ENCODE measurements at places on chromosomes 7 and 10.

DNA sequence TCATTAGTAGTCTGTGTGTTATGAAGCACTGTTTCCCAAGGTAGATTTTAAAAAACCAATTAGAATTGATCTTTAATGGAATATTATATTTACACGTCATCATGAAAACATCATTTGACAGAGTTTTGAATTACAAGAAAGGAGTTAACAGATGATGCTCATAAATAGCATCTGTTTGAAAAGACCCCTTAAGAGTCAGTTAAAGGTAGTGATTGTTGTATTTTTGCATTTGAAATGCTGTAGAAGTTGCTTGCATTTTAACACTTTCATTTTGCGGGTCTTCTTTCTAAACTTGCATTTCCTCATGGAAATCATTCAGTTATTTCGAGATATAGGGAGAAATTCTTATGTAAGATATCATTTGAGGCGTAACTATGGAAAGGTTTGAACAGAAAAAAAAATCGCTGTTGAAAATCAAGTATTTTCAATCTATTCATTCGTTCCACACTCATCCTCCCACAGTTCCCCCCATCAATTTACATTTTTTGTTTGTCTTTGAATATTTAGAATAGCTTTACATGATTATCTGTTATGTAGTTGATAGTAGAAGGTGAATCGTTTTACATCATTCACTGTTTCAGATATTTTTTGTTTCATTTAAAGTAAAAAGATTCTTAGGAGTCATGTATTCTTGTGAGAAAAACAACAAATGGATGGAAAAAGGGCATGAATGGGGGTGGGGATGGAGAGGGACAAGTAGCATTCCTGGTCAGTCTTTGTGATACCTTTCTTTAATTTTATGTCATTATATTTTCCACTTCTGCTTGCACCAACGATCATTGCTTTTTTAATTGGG is 3.0 kb upstream of the SKIDA1 start:
- DNase-seq, result peak; percentile 77

DNA sequence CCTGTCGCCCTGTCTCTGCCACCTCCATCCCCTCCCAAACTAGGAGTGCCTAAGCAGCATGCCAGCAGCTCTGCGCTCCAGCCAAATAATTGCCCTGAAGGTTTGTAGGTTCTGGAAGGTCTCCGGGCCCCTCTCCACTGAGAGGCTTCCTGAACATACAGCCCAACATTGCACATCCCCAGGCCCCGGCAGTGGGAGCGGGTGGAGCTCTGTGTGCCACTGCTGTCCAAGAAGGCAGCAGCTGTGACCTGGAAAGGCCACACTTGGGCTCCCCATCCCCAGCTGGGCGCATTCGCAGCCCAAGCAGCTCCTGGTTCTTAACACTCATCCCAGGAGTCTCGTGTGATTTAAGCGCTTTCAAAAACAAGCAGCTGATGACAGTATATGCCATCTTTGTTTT is 95.7 kb downstream of the COL13A1 start:
- DNase-seq, result no peak

- DNase-seq, result no peak
Measured at GRCh38 chr10:94299417-94299816, 63.3 kb downstream of the NOC3L start.

- DNase-seq, result no peak
Measured at GRCh38 chr7:35446091-35446490, 192.2 kb upstream of the TBX20 start.

- DNase-seq, result peak; percentile 2
Measured at GRCh38 chr10:78599122-78599853, 469.5 kb upstream of the ZMIZ1 start.

GRCh38 chr10:69503896-69504265 is 52.6 kb downstream of the TSPAN15 start:
- no peak for DNase-seq

- no peak for DNase-seq
Measured at GRCh38 chr7:117941138-117941810, 68.0 kb upstream of the CTTNBP2 start.

- DNase-seq, result no peak
Measured at GRCh38 chr10:104643303-104643663, 2.2 kb downstream of the SORCS3 start.

DNA sequence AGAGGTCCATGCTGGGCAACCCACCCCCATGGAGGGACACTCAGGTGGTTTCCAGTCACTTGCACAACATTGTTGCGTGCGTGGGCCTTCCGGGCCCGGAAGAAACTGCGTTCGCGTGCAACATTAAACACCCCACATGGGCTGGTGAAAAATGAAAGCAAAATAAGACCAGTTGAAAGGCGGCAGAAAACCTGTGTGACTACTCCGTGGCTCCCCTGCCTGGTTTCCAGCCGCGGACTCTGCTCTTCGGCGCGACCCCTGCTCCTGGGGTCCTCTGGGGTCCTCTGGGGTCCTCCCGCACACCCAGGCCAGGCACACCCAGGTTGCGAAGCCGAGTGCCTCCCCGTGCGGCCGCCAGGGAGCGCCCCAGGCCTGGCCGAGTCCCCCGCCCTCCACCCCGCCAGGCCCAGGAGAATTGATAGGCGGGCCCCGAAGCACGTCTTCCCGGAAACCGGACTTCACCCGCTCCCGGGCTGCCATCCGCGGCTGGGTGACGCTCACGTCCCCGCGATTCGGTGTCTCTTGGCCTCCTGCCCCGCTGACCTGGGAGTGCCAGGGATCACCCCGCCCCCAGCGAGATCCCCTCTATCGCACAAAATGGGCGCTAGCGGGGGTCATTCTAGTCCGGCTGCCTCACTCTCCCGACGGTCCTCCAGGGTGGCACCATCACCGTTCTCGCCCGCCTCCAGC is 1.9 kb upstream of the SH2D4B start:
- peak; percentile 57 for DNase-seq

DNA sequence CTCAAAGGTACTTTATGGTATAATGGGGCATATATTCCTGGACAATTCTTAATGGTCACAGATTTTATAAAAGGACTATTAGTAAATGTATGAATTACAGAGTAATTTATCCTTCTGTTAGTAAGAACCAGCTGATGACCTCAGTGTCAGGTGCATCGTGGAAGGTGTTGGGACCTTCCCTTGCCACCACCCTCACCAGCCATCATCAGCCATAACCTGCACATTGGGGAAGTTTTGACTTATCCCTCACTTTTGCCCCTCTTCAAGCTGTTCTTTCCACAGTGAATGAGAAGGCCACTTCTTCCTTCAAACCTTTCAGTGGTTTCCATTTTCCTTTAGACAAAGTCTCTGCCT is 52.2 kb downstream of the FIGNL1 start:
- DNase-seq, result no peak

- no peak for DNase-seq
Measured at GRCh38 chr7:29167721-29168120, 21.4 kb upstream of the CPVL start.

GRCh38 chr10:98316661-98317060 is 48.7 kb upstream of the LOXL4 start:
- DNase-seq, result no peak

- peak; percentile 69 for DNase-seq
Measured at GRCh38 chr7:77685233-77685632, 11.0 kb upstream of the RSBN1L start.

GRCh38 chr7:135390829-135391228 is 119.1 kb downstream of the CNOT4 start:
- DNase-seq, result peak; percentile 72

GRCh38 chr10:118918116-118918515 is 111.4 kb upstream of the NANOS1 start:
- DNase-seq, result no peak

GRCh38 chr7:91634485-91635177 is 245.9 kb downstream of the MTERF1 start:
- peak; percentile 99 for DNase-seq

DNA sequence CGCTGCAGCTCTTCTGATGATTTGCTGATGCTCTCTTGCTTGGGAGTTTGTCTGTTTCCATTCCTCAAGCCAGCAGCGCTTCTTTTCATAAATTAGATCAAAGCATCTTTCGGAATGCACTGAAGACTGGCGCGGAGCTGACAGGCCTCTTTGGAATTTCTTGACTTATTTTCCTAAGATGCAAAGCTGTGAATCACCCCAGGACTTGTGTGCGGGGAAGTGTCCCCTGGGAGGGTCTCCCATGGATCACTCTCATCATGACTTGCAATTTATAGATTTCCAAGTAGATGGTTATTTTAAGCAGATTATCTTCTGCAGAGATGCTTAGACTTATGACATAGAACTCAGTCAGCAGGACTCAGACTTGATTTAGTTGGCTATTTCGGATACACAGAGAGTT is 467.2 kb downstream of the TCERG1L start:
- no peak for DNase-seq

GRCh38 chr7:26155531-26156375 is 3.8 kb downstream of the NFE2L3 start:
- DNase-seq, result no peak

DNA sequence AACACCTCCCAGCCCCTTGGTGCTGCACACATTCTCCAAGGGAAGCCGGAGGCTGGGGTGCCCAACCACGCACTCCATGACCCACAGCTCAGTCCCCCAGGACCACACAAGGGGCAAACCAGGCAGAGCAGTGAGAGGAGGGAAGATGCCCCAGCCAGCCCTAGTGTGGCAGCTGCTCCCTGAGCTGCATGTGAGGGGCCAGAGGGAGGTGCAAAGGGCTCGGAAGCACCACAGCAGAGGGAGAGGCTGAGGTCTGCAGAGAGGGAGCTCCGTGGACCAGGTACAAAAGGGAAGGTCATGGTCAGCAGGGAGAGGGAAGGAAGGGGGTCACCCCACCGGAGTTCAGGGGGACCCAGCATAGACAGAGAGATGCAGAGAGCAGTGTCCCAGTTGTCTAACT is 1.5 kb upstream of the CALML5 start:
- no peak for DNase-seq

- no peak for DNase-seq
Measured at GRCh38 chr10:14822879-14823755, 14.7 kb downstream of the CDNF start.

- no peak for DNase-seq
Measured at GRCh38 chr7:30040938-30041337, 12.7 kb downstream of the PLEKHA8 start.

DNA sequence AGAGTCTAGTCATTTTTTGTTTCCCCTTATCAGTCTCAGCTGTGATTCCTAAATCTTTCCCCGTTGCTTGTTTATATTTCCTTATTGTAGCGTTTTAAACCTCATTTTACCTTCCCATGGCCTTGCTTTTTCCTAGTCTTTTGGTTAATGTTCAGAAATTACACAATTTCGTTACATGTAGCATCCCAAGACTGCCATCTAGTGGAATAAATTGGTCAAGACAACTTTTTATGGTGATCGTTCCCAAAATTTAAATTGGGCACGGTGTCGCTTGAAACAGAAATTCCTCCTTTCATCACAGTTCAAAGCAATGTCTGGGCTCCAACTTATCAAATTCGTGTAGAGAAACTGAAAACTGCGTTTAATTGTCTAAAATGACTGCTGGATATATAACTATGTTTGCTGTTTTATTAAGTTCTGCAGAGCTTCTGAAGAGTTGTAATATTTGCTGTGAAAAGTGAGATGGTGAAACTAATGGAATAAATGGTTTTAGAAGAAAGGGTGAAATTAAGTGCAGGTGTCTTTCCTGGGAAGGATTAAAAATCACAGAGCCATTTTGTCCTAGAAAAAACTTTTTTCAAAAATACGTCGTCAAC is 370.2 kb downstream of the PHF14 start:
- peak; percentile 83 for DNase-seq

DNA sequence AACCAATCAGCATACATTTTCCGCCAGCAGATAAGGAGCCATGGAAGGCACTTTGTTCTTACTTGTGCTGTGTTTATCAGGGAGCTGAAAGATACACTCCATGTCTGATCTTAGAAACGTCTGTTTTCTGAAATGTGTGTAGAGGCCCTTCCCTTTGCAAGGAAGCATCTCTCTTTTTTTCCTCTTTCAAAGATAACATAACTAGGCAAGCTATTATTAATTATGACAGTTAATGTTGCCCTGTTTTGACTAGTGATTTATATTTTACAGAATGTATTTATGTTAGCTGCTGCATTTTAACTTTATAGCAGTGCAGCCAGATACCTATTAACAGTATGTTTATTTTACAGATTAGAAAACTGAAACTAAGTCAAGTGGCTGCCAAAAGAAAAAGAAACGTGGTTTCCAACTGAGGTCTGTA is 683.2 kb upstream of the IGFBP3 start:
- DNase-seq, result no peak

GRCh38 chr7:106367018-106367420 is 82.2 kb upstream of the NAMPT start:
- peak; percentile 35 for DNase-seq

- no peak for DNase-seq
Measured at GRCh38 chr10:132765435-132765834, 20.5 kb downstream of the NKX6-2 start.

- no peak for DNase-seq
Measured at GRCh38 chr10:43594944-43595589, 11.2 kb upstream of the ZNF485 start.

GRCh38 chr7:112866424-112866823 is 76.2 kb upstream of the TMEM168 start:
- no peak for DNase-seq

GRCh38 chr7:78253850-78254725 is 455.5 kb downstream of the PHTF2 start:
- DNase-seq, result no peak

- no peak for DNase-seq
Measured at GRCh38 chr7:138349841-138350700, 110.0 kb upstream of the TRIM24 start.

- no peak for DNase-seq
Measured at GRCh38 chr7:32047075-32047474, 23.1 kb downstream of the PDE1C start.

DNA sequence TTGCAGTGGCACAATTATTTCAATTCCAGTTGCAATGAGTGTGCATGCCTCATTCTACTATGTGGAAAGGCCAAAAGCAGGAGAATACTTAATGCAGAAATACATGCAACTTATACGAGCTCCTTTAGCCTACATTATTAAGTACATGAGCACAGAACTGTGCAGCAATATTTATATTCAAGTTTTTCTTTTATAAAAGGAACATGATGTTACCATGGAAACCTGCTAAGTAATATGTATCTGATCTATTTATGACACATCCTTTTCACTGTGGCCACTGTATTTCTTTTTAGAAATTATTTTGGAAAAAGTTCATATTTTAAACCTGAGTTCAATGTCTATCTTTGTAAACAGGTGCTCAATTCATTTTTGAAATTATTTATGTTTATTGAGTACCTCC is 88.9 kb downstream of the ELAPOR2 start:
- no peak for DNase-seq

DNA sequence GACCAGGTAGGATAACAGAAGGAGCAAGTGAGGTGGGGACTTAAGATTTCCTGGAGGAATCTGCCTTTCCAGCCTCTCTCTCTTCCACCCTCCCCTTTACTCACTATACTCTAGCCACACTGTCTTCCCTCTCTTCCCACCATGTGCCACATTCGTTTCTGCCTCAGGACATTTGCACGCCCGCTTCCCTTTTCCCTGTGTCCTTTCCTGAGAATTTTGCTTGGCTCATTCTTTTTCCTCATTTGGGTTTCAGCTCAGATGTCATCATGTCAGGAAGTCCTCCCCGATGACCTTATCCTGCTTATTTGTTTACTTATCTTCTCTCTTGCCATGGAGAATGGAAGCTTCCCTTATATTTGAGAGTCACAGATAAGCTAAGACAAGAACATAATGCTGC is 363.8 kb downstream of the PRPF18 start:
- no peak for DNase-seq

GRCh38 chr7:127437241-127437640 is 44.7 kb upstream of the ZNF800 start:
- DNase-seq, result no peak

All from NCI-H1417 (cell line).